Hindlimb muscle (tissue), 1 donor: ENCODE measurements at places on chromosomes 3 and 15.
A peak's percentile ranks its signal among the peaks of the same experiment; 100 is the strongest.

DNA sequence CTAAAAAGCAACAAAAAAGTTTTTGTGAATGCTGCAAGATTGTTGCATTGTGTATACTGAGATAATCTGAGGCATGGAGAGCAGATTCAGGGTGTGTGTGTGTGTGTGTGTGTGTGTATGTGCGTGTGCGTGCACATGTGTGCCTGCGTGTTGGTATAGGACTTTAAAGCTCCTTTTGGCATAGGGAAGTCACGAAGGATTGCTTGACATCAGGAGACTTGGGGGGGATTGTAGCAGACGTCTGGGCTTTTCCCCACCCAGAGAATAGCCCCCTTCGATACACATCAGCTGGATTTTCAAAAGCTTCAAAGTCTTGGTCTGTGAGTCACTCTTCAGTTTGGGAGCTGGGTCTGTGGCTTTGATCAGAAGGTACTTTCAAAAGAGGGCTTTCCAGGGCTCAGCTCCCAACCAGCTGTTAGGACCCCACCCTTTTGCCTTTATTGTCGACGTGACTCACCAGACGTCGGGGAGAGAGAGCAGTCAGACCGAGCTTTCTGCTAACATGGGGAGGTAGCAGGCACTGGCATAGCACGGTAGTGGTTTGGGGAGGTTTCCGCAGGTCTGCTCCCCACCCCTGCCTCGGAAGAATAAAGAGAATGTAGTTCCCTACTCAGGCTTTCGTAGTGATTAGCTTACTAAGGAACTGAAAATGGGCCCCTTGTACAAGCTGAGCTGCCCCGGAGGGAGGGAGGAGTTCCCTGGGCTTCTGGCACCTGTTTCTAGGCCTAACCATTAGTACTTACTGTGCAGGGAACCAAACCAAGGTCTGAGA is 4.7 kb downstream of the BHLHE40 start:
- no peak for DNase-seq

DNA sequence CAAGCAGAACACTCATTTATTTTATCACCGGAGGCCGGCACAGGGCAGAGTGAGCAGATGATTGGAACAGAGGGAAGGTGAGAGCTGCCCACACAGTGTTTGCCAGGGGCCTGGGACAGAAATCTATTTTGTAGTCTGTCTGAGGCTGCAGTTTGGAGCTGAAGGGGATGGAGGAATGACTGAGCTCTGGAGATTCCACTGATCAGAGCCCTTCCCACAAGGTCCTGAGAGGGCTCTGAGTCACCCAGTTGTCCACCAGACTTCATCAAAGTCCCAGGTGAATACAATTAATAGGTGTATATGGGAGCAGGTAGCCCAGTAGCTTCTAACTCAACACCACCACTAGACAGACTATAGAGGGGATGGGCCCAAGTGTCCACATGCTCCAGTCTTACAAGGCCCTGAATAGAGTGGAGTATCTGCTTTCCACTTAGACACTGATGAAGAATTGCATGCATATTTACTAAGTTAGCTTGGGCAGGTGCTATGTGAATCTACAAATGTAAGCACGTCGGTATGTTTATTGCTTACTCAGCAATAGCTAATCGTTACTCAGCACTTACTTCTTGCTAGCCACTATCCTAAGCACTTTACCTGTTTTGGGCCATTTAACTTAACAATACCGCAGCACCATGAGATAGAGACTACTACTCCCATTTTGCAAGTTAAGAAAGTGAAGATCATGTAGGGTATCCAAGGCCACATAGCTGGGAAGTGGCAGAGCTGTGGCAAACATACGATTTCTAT is 2.7 kb upstream of the STARD5 start:
- DNase-seq: no peak

DNA sequence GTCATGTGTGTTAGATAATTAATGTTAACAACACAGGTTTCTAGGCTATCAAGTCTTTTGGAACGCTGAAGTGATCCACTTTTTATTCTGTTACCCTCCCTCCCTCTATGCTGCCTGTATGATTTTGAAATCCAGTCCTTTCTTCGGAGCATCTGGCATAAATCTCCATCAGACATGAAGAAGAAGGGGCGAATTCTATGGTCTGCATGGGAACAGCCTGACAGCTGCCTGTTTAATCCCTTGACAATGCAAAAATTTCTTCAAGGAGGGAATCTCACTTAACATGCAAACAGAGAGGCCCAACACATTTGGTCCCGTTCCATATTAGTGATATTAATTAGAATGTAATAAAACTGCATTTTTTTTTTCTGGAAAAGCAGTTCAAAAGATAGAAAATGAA is 145.2 kb downstream of the VGLL3 start:
- no peak for DNase-seq

GRCh38 chr3:189766416-189766815 is 135.2 kb downstream of the TP63 start:
- DNase-seq: no peak

GRCh38 chr15:89071471-89071870 is 16.8 kb upstream of the ABHD2 start:
- DNase-seq: no peak

- DNase-seq: no peak
Measured at GRCh38 chr3:115284980-115285379, 137.9 kb upstream of the ZBTB20 start.

- no peak for DNase-seq
Measured at GRCh38 chr15:38549222-38549621, 15.4 kb downstream of the RASGRP1 start.

- DNase-seq: no peak
Measured at GRCh38 chr3:29183346-29184087, 97.4 kb upstream of the RBMS3 start.

- DNase-seq: no peak
Measured at GRCh38 chr3:171058058-171058457, 31.5 kb upstream of the SLC2A2 start.

GRCh38 chr15:83538682-83539081 is 91.5 kb downstream of the SH3GL3 start:
- DNase-seq: no peak

GRCh38 chr3:173622166-173622565 is 224.6 kb downstream of the NLGN1 start:
- DNase-seq: no peak

DNA sequence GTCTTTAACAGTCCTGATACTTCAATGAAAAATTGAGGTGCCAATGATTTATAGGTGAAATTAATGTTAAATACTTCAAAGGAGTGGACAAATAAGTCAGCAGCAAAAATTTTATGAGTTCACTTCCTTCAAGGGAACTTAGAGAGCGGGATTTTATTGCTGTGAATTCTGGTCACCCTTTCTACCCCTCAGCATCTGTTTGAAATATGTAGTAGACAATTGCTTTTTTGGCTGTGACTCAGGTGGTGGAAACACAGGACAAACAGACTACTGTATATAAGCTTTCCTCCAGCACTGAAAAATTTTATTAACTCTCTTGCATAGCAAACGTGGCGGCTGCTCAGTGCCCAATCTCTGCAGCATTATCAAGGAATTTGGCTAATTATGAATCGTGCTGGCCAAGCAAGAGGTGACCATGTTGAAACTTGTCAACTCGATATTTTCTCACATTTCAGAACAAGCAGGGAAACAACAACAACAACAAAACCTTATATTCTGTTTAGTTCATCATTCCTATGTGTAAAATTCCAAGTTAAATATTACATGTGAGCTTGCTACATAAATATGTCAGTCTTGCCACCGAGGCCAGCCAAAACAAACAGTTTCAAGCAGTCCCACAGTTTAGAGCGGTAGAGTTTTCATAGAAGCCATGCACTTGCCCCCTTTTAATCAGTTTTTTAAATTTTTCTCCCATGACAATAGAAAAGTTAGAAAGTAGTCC is 420.2 kb downstream of the FOXP1 start:
- peak; percentile 19 for DNase-seq

GRCh38 chr3:64082411-64082810 is 59.1 kb upstream of the PSMD6 start:
- DNase-seq: no peak

GRCh38 chr3:93989241-93989640 is 9.3 kb downstream of the ARL13B start:
- no peak for DNase-seq

GRCh38 chr3:32794487-32795308 is 23.1 kb upstream of the TRIM71 start:
- no peak for DNase-seq

GRCh38 chr15:72117486-72118016 is 399 bp downstream of the MYO9A start:
- peak; percentile 87 for DNase-seq

- DNase-seq: no peak
Measured at GRCh38 chr3:190301591-190301990, 20.7 kb downstream of the CLDN1 start.

DNA sequence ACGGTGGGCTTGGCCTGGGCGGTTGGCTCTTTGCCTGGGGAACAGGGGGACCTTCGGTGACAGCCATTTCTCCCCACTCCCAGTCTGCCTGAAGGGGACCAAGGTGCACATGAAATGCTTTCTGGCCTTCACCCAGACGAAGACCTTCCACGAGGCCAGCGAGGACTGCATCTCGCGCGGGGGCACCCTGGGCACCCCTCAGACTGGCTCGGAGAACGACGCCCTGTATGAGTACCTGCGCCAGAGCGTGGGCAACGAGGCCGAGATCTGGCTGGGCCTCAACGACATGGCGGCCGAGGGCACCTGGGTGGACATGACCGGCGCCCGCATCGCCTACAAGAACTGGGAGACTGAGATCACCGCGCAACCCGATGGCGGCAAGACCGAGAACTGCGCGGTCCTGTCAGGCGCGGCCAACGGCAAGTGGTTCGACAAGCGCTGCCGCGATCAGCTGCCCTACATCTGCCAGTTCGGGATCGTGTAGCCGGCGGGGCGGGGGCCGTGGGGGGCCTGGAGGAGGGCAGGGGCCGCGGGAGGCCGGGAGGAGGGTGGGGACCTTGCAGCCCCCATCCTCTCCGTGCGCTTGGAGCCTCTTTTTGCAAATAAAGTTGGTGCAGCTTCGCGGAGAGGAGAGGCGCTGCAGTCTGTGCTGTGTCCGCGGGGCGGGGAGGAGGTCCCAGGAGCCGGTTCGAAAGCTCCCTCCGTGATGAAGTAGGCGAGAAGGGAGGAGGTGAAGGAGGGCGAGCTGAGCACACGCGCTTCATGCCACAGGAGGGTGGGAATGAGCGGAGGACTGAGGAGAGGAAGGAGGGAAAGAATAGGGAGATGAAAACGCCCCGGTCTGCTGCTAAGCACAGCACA is 9.6 kb downstream of the CLEC3B start:
- DNase-seq: no peak
